ENCODE measurements at places on chromosomes 7 and 10.

- DNase-seq, result no peak
These were observed 129.4 kb downstream of the DNAJB6 start for GRCh38 chr7:157465891-157466866.

DNA sequence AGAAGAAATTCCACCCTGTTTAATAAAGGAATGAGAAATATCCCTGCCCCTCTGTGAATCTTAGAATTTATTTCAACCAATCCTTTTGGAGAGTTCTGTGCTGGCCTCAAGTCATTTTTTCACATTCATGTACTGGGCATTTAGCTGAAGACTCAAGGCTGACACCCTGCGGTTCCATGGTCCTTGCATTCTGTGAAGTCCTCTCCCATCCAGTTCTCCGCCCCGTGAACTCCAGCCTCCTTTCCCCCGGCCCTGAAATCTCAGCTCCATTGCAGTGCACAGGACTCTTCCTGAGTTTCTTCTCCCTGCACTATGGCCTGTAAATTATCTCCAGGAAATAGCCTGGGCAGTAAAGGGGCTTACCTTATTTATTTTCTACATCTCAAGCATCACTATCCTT is 183.0 kb upstream of the KCND2 start:
- DNase-seq, result no peak

DNA sequence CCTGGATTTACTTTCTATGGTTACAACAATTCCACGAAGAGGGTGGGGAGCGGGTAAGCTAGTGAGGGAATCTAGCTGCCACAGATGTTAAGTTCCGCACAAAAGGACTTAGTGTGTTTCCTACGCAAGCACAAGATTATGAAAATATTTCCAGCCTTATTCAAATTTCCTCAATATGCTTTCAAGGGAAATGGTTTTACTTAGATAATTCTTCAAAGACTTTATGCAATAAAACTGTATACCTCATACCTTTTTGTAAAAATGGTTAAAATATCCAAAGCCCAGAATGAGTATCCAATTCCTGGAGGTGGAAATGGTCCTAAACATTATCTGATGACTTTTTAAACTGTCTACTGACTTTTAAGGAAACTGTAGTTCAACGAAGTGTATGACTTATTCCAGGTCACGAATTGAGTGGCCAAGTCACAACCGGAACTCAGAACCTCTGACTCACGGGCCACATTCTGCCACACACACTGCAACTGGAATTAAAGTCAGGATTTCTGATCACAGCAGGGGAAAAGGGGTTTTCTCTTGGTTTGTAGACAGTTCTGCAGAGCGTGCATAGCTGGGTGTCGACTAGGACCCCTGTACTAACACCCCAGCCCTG is 20.2 kb upstream of the INSIG1 start:
- no peak for DNase-seq

GRCh38 chr10:65670087-65670486 is 1255.7 kb upstream of the LRRTM3 start:
- no peak for DNase-seq

GRCh38 chr7:36405409-36405803 is 15.7 kb downstream of the ANLN start:
- DNase-seq, result no peak

- no peak for DNase-seq
These were observed 27.3 kb downstream of the DENND11 start for GRCh38 chr7:141674702-141675101.

- DNase-seq, result no peak
These were observed 40.5 kb upstream of the CDK6 start for GRCh38 chr7:92876836-92877235.

DNA sequence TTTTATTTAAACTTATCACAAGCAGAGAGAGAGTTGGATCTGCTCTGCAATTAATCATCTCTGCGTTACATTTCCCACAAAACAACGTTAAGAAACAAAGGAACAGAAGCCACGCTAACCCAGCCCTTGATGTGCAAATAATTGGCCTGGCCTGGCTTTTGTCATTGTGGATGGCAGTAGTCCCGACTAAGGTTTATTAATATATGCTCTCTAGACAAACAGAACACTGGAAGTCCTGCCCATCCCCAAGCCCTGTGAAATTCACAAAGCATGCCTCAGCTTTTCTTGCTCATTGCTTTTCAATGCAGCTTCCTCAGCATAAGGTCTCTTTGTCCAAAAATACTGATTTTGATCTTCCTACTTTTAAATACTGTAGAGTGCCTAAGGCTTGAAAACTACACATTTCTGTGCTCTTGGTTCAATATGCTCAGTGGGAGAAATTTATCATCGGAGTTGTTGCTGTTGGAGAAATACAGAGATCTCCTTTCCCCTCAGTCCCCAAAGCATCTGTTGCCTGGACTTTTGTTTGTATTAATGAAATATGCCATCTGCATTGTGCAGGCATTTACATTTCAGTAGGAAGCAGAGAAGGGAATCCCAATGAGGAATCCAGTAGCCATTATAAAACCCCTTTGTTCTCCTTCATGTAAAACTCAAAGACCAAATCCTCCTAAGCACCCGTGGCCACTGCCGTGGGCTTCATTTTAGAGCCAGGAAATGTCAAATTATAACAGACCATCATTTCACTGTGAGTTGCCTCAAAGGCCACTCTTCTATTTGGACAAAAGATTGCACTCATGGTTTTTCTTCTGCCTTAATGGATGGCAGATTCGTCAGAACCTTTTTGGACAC is 61.1 kb downstream of the SORCS1 start:
- DNase-seq, result no peak

GRCh38 chr10:84395581-84395980 is 67.2 kb downstream of the CCSER2 start:
- no peak for DNase-seq

DNA sequence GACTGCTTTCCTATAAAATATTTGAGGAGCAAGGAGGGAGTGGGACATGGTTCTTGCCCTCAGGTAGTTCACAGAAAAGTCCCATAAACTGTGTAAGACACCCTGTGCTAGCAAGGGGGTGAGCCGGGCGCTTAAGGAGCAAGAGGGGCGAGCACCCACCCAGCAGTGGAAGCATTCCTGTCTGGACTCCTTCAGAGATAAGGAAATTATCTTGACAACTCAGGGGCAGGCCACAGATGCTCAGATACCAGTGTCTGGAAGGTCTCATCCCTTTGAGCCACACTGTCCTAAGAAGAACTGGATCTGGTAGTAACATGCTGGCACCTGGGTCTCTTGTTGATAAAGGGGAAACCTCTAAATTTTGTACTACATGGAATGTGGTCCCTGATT is 54.1 kb downstream of the DAGLB start:
- DNase-seq, result no peak
